AG10803 (cell line): ENCODE measurements at places on chromosomes 3 and 15.

DNA sequence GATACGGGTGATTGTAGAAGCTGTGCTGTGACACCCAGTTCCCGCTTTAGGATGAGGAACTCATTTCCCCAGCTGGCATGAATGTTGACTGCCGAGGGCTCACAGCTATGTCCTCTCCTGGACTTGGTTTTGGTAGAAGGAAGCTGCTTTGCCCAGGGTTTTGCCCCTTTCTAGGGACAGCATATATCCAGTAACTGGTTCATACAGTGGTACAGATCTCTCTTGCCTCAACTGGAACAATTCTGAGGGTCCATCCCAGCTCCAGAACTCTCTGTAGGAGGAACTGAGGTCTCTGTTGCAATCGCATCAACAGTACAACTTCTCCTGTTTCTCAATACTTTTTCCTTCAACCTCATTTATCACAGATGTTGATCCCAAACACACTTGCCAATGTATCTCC, 54.5 kb upstream of the FNDC3B start:
- peak; percentile 47 for DNase-seq

DNA sequence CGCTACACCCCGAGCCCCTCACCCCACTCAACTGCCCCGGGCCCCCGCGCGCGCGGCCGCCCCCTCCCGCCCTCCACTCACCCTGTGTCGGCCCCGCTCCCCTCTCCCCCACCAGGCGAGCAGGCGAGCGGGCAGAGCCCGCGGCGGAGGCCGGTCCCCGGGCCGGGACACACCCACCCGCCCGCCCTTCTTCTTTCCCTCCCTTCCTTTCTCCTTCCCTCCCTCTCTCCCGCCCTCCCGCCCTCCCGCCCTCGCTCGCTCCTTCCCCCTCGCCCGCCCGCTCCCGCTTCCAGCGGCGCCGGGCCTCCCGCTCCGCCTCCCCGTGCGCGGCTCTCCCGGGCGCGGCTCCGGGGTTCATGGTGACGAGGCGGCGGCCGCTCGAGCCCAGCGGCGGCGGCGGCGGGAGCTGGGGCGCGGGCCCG, at the start of gene CTDSPL:
Gene CTDSPL, plus strand, starts transcription at position 261 of the 422 bp plus-strand sequence. CDS start 320 bp downstream, outside the sequence.
- DNase-seq: peak; percentile 53

- DNase-seq: peak; percentile 25
Observed at GRCh38 chr15:91926908-91927270, 73.4 kb downstream of the SLCO3A1 start.

DNA sequence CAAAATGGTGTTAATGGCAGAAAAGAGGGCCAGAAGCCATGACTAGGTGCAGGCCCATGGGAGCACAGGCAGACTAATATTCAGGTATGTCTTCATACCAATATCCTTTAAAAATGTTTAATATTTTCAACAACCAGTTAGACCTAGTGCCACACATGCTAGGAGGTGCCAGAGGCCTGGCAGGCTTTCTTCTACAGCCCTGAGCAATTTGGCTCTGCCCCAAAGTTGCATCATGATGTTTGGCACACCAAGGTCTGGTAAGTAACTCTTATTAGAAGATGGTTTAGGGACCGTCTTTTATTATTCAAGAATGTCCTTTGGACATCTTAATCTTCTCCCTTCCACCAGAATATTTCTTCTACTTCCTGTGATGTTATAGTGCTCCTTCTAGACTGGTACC, 34.8 kb downstream of the MITF start:
- no peak for DNase-seq

GRCh38 chr3:113834983-113835382, 3.6 kb upstream of the GRAMD1C start:
- DNase-seq: peak; percentile 18

GRCh38 chr3:42988097-42988496, 9.0 kb downstream of the GASK1A start:
- DNase-seq: no peak
